ENCODE measurements at places on chromosomes 5 and 9.

- no peak for DNase-seq
These were observed 734.5 kb upstream of the NUDT12 start for GRCh38 chr5:104297076-104297475.

- no peak for DNase-seq
These were observed 84.4 kb downstream of the CNTLN start for GRCh38 chr9:17219261-17219660.

DNA sequence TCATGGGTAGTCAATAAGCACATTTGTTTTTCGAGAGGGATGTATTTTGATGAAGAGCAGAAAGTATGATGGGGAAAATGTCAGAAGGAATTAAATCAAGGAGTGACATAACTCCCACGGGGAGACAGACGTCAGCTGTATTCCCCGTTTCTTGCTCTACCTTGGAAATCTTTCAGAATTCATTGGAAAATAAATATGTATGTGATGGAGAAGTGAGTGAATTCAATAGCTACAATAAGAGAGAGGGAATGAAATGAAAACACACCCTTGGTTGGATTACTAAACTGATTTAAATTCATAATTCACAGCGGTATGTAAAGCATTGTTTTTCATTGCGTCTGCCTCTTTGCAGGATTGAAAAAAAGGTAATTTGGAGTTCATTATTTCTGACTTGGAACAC lies 209.7 kb upstream of the KLF4 start:
- no peak for DNase-seq

DNA sequence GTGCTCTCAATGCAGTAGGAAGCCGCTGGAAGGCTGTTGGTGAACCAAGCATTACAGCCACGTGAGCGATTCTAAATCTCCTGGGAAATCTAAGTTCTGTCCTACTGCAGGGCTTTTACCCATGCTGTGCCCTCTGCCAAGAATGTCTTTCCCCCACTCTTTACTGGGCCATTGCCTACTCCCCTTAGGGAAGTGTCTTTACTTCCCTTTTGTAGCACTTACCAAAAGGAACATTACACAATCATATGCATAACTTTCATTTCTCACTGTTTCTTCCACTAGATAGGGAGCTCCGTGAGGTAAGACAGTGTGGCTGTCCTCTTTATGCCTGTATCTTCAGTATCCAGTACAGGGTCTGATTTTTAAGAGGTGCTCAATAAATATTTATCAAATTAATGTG lies 241.7 kb upstream of the NR4A3 start:
- no peak for DNase-seq

DNA sequence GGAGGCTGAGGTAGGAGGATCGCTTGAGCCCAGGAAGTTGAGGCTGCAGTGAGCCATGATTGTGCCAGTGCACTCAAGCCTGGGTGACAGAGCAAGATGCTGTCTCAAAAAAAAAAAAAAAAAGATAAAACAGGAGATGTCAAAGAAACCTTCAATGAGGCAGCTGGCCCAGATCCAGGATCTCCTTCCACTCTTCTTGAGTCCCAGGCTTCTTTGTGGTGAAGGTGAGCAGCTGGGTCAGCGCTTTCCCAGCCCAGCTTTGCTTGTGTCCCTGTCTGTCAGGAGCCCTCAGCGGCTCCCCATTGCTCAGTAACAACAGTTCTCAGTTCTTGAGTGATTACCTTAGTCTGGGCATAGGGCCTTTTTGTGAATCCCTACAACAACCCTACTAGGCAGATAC lies 69.4 kb upstream of the PSD2 start:
- DNase-seq, result no peak

GRCh38 chr5:77984587-77984986 lies 208.4 kb upstream of the TBCA start:
- no peak for DNase-seq

- DNase-seq, result no peak
These were observed 192.2 kb downstream of the C9orf152 start for GRCh38 chr9:110015759-110016158.

GRCh38 chr5:65475895-65476294 lies 5.8 kb downstream of the ADAMTS6 start:
- no peak for DNase-seq

DNA sequence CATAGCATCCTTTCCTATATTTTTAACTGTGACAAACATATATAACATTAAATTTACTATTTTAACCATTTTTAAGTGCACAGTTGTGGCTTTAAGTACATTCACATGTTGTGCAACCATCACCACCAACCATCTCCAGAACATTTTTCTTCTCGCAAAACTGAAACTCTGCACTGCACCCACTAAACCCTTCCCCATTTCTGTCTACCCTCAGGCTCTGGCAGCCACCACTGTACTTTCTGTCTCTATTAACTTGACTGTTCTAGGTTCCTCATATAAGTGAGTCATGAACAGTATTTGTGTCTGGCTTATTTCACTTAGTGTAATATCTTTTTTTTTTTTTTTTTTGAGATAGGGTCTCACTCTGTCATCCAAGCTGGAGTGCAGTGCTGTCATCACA lies 25.5 kb downstream of the KCNMB1 start:
- no peak for DNase-seq

- no peak for DNase-seq
These were observed 41.2 kb downstream of the MOCS2 start for GRCh38 chr5:53068291-53068836.

GRCh38 chr5:180142021-180142765 lies 66.8 kb downstream of the RASGEF1C start:
- no peak for DNase-seq

DNA sequence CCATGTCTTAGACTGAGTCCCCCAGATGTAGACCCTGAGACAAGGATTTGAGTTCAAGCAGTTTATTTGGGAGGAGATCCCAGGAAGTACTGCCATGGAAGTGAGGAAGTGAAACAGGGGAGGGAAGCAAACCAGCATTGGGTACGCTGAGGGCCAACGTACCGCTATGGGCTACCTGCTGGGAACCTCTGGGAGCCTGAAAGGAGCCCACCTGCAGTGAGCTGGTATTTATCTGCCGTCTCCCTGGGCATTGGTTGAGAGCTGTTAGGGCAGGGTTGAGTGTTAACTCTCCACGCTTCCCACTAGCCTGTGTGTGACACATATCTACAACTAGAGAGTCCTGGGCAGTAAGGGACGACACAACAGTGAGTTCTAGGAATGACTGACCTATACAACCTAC lies 131.6 kb upstream of the SLC24A2 start:
- no peak for DNase-seq

- DNase-seq, result no peak
These were observed 79.3 kb upstream of the MAP3K1 start for GRCh38 chr5:56735849-56736641.

DNA sequence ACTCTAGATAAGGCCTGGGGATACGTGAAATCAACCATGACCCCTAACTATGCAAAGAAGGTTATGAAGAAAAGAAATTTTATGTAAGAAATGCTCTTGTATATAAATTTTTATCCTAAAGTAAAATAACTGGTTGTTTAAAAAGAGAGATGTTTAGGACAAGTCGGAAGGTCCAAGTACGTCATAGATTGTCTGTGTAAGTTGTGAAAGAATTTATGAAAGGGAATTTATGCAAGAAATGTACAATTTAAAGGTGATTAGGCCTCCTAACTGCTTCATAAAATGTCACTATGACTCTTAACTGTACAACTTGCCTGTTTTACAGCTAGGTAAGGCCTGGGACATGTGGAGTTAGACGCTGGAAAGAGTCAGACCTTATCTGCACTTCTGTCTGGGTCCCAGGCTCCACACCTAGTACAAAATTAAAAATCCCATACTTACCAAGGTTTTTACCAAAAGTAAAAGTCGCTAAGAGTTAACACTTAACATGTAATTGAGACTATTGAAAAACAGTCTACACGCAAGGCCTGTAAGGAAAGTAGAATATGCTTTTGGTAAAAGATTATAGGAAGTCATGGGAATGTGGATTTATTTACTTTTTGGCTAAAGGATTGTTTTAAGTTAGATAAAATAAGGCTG lies 77.4 kb downstream of the KIAA0825 start:
- no peak for DNase-seq

DNA sequence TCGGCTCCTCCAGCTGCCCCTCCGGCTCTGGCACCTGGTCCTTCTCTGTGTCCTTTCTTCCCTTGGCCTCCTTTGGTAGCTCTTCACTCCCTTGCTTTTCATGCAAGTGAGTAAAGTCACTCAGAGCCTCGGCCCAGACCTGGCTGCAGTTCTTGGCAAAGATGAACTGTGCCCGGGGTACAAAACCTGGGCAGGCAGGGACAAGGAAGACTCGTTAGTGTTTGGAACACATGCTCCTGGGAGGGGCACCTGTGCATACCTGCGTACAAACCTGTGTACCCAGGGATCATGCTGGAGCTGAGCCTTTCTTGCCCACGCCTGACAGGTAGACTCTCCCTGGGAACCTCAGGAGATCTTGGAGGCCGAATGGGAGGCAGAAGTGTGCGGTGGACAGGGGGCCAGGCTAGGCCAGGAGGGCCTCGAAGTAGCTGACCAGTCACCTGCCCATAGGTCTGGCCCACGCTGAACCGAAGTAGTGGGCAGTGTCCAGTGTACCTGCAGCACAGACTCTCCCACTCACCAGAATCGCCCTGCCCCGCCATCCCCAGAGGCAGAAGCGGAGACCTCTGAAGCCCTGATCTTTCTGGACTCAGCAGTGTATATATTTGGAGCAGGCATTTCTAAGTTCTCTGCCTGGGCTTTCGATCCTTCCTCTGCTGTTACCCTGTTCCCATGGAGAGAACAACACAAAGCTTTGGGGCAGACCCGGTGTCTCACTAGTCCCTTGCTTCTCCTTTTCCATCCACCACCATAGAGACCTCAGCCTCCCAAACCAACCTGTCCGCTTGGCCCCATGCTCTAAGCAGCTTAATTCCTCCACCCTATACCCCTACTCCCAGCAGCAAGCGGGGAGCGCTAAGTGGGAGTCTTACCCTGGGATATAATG lies 41.9 kb upstream of the TESK1 start:
- no peak for DNase-seq

- DNase-seq, result peak; percentile 62
These were observed at the start of gene MSANTD3 for GRCh38 chr9:100426530-100427365. Gene MSANTD3, plus strand, starts transcription at chr9:100427143. Its CDS starts 14,796 bp downstream, at chr9:100441939.

DNA sequence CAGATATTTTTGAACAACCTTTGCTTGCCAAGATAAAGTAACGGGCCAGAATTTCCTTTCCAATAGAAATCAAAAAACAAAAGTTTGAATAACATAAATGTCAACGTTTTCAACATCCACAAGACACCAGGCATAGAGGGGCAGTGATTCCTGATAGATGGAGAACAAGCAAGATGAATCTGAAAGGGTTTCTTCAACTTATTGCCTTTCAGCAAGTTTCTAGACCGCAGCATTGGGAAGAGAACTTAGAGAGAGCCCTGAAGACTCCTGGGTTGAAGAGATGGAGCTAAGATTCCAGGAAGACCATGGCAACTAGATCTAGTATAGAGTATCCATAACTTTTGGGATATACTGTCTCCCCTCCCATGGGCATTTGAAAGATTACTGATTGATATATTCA lies 751.4 kb upstream of the CTNND2 start:
- DNase-seq, result no peak

- no peak for DNase-seq
These were observed 4.0 kb downstream of the NAIF1 start for GRCh38 chr9:128062846-128063831.

DNA sequence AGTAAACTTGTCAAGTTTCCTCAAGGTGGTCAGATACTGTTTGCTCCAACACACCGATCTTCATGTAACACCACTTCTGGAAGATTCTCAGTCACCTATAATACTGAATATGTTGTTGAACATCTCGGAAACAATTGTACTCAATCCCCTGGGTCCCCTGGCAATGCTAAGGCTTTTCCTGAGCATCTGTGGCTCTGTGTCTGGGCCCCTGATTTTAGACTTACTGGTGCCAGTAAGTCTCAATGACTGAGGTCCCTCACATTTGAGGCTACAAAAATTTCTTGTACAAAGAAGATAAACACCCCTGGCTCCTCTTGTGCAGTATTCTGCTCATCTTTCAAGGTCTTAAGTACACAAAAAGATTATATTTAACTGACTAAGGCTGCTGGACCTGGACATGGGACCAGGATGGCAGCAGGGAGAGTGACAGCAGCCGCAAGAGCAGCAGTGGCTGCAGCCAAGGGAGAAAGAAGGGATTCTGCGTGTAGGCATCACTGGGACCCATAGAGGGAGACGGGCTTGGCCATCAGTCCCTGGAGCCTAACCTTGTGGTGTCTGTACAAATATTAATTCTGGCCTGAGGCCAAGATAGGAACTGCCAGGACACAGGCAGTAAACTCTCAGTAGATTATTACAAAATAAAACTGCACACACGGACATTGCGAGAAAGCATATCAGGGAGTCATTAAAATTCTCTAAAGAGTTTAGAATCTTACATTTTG lies 49.0 kb upstream of the TNPO1 start:
- no peak for DNase-seq

DNA sequence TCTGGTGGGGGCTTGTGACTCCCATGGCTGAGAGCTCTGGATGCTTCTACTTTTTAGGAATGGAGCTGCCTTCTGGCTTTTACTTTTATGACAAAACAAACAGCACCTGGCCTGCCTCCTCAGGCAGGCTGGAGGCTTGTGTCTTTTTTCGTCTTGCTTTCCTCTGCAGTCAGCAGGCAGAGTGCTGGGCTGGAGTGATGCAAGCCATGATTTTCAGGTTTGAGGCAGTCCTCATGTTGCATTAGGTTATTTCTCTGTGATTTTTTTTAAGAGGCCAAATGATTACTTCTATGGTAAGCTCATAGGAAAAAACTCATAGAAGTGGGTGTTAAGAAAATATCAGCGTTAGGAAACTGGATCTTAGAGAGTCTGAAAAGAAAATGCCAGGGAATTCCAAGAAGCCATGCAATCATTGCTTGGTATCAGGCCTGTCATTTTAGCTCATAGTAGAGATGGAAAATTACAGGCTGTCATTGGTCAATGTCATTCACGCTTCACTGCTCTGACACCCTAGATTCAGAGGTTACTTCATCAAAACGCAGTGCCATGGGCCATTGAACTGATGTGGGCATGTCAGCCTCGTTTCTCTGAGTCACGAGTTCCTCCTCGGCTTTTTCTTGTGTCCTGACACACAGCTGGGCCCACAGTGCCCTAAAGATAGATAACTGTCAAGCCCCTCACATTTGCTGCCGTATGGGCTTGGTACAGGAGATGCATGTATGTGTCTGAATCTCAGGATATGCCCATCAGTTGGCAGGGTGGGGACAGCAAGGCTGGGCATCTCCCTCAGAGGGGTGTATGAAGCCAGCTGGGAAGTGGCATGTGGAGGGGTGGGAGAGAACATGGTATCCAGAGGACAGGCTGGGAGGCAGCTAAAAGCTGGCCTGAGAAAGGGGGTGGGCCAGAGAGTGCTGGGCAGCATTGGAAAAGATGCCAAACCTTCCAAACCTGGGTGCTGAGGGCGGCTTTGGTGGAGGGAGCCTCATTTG lies 151.8 kb downstream of the HSPA4 start:
- no peak for DNase-seq

GRCh38 chr5:100505984-100506670 lies 29.0 kb upstream of the FAM174A start:
- no peak for DNase-seq

- no peak for DNase-seq
These were observed 171.5 kb downstream of the NXNL2 start for GRCh38 chr9:88706193-88707113.

DNA sequence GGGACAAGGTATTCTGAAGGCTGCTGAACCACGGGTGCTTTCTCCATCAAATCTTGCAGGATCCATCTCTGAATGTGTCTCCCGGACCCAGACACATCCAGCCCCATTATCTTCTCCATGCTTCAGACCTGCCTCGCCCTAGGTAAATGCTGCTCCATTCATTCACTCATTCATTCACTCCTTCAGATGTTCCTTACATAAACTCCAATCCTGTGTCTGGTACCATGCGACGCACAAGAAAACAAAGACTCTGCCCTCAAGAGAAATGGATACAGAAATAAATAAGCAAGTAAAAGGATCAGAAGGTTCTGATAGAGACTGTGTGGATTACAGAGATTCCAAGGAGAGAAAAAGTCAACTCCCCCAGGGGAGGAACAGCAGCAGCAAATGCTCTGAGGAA lies 7.9 kb upstream of the PSMB7 start:
- no peak for DNase-seq

Data from NCI-H1105 (cell line).